ENCODE measurements at places on chromosomes 11 and 22.

DNA sequence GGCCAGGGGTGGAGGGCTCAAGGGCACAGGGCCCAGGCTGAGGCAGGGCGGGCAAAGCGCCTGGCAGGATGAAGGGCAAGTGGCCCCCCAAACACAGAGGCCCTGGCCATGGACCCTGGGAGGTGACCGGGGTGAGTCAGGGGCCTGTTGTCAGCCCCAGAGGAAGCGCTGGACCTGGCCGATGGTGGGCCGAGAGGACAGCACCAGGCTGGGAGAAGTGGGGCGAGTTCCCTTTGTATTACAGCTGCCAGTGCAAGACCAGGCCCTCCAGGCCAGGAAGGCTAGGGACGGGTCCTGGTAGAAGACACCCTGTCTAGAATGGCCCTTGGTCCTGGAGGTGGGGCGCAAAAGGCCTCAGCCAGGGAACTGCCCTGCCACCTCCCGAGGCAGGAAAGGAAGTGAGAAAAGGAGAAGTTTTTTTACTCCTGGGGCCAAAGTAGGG, 12.8 kb downstream of the CXCR5 start:
- no peak for DNase-seq

- DNase-seq, result no peak
Measured at GRCh38 chr11:27291302-27291889, 71.6 kb downstream of the CCDC34 start.

DNA sequence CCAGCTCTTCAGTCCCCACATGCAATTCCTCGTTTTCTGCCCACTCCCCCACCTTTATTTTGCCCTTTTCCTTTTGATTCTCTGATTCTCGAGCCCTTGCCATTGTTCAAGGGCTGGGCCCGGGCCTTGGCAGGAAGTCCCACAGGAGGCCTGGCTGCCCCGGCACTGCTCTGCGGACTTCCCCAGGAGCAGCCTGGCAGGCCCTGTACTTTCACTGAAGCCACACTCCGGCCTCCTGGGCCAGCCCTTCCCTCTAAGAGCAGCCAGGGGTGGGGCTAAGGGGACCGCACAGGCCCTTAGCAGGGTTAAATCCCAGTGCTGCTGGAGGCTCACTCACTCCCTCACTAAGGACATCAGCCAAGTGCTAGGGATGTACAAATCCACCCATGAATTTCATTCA, 4.1 kb downstream of the LRRC32 start:
- DNase-seq, result no peak

GRCh38 chr22:44032126-44032730, 8.1 kb downstream of the PARVB start:
- DNase-seq, result no peak

- no peak for DNase-seq
Measured at GRCh38 chr11:95827696-95828095, 37.4 kb downstream of the CEP57 start.

DNA sequence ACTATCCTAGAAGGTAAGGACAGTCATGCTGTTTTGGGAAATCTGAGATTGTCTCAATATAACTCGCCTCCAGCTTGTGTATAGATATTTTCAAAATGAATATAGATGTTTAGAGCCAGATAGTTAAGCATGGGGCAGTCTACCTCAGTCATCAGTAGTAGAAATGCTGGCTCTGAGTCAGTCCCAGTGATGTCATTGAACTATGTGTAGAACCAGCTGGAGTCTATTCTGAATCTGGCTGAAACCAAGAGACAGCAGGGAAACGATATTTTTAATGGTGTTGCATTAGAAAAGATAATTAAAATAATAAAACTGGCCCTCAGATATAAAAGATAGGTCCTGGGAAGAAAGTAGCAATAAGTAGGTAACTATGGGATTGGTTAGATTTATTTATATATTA, 25.9 kb downstream of the PIWIL4 start:
- DNase-seq, result no peak

All from caudate nucleus (tissue), 63 donors.